Right lung (tissue), 10 donors: ENCODE measurements at places on chromosomes 4 and X. TPM values are rescaled to one million over a fixed set of nuclear protein-coding genes. Genes with fewer than 3 reads are reported as not detected.
A peak's percentile ranks its signal among the peaks of the same experiment; 100 is the strongest.

GRCh38 chr4:165454426-165454825 lies 75.6 kb downstream of the CPE start:
- DNase-seq, result no peak

GRCh38 chr4:40299126-40299525 lies 36.0 kb upstream of the CHRNA9 start:
- DNase-seq, result no peak

DNA sequence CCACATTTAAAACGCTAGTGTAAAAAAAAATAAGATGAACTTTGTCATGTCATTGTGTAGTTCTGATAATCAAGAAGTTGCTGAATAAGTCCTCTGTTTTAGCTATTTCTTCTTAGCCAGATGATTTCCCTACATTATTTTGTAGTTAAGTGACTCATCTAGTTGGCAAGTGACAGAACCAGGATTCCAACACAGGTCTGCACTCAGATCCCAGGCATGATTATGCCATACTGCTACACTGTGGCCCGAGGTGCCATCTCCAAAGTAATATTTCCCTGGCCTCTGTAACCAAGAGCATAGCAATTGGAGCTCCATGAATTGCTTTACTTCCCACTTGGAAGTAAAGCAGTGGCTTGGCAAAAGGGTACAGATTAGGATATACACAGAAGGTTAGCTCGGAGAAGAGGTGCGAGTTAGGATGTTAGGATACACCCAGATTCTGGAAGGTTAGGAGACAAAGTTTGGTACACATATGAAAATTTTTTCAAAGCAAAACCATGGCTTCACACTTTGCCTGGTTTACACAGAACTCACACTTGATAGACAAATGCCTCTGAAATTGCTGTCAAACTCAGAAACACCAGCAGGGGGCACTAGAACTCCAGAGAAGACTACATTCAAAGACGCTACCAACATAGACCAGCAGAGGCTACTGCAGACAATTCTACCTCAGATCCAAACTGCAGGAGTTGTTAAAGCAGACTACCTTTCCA lies 41.4 kb downstream of the SRPX2 start:
- peak; percentile 45 for DNase-seq

DNA sequence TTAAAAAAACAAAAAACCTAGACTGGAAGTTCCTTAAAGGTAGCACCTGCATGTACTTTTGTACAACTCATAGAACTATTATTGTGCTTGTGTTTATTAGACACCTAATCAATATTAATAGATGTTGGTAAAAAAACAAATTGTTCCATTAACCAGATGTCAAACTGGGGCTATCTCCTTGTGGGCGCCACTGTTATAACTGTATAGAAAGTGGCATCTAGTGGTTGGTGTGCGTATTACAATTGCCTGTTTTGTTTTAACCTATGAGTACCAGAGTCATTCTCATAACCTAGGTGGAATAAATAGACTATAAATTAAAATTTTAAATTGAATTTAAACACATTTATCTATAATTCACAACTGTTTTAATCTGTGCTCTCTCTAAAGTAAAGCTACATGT lies 97.4 kb downstream of the COL4A5 start:
- peak; percentile 4 for DNase-seq

DNA sequence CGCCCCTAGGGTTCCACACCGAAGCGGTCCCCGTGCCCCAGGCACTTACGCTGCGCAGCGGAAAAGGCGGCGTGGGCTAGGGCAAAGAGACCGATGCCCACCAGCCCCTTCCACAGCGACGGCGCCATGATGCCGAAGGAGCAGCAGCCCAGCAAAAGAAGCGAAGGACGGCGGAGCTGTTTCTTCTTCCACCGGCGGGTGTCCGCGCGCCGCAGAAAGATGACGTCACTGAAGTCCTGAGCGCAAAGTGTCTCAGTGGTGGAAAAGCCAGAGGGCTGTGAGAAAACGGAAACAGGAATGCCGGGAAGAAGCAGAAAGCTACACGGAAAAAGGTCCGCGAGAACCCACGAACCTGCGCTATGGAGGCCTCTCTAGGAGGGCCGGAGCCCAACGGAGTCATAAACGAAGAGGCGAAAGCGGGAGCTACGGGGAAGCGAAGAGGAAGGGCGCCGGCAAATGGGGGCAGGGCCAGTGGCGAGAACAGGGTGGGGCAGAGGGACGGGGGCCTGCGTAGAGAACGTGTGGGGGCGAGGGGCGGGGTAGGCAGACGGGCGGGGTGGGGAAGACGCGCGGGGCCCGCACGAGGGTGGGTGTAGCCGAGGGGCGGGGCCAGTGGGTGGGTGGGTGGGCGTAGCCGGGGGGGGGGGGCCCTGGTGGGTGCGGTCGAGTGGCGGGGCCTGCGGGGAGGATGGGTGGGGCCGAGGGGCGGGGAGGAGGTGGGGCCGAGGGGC lies at the start of gene MMGT1:
TSS of gene MMGT1 (minus strand) at position 441 of the 731 bp plus-strand sequence. CDS start at position 128, 313 bp downstream.
- DNase-seq, result peak; percentile 86

DNA sequence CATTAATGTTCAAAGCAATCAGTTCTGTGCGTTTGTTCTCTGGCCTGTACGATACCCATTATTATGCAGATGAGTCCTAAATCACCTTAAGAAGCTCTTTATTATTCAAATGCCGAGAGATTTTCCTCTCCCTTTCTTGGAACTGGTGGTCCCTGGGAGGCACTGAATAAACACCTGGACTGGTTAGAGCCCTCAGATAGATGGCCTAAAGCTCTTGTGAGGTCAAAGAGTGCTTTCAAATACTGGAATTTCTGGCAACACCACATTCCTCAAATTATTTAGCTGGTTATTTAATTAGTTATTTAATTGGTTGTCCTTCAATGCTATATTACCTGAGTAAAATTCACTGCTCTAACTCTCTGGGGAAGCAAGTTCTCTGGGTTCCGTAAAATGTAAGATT lies 3.0 kb downstream of the ARHGEF38 start:
- no peak for DNase-seq

- DNase-seq, result no peak
Observed at GRCh38 chrX:115957862-115958490, 212.6 kb upstream of the AGTR2 start.

- DNase-seq, result no peak
Observed at GRCh38 chrX:14899607-14900006, 26.4 kb downstream of the MOSPD2 start.

Gene KCTD8
- 0.15 TPM for polyA plus RNA-seq
